ENCODE measurements at places on chromosomes 11 and 22. TPM values are rescaled to one million over a fixed set of nuclear protein-coding genes. Genes with fewer than 3 reads are reported as not detected.

DNA sequence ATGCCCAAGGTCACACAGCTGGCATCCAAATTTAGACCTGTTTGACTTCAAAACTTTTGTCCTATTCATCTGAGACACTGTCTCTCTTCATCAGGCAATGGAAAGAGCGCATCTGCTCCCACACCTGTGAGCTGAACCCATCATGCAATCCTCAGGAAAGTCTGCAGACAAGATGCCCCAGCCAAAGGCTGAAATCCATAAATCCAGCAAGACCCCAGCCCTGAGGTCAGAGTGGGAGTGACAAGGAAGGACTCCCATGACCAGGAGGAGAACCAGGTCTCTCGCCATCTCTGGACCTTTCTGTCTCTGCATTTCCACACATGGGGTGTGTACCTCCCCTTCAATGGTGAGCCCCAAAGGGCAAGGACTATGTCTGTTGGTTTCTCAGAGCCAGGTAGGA, 83.6 kb upstream of the HMGXB4 start:
- no peak for DNase-seq

DNA sequence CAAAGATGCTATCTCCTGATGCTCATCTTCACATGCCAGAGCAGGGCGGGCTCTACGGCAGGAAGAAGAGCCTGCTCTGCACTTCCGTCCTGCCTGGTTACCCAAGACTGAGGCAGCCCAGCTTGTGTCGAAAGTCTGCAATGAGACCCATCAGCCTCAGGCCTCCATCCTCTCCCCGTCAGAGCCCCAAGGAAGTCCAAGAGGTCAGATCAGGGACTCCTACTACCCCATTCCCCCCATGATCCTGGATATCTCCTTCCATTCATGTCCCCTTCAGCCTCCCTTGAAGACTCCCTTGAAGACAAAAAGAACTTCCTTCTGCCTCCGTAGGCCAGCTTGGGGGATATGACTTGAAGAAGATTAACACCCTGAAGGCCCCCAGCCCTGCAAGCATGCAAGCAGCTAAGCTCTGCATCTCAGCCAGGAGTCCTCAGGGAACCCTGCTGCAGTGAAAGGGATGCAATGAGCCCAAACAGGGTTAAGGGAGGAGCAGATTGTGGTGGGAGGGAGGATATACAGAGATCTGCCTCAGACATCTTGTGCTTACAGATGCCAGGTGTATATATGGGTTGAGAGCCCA, 85.6 kb downstream of the TRIM29 start:
- no peak for DNase-seq

DNA sequence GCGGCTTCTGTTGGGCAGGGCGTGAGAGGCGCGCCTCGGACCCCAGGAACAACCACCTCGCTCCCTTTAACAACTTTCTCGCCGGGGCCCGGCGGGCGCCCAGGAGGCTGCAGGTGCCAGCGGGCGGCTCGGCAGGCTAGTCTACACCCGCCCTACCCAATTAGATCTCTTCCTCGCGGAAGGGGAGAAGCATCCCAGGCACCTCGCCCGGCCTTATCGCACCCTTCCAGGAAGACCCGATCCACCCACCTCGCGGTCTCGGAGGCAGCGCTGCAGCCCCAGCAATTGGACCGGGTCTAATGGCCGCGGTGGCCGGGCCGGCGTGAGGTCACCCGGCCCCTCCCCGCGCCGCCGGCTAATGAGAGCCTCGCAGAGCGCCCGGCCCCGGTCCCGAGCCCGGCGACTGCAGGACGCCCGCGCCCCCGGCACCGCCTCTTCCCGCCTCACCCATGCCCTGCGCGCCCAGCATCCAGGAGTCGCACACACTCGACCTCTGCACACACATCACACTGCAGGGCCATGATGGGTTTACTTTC, at the start of gene PLAAT3:
Gene PLAAT3 (minus strand): TSS at position 298 of the 536 bp plus-strand sequence. CDS start 419 bp downstream, outside the sequence.
- peak; percentile 76 for DNase-seq

GRCh38 chr11:118996926-118997626, 862 bp upstream of the CENATAC start:
- DNase-seq: no peak

DNA sequence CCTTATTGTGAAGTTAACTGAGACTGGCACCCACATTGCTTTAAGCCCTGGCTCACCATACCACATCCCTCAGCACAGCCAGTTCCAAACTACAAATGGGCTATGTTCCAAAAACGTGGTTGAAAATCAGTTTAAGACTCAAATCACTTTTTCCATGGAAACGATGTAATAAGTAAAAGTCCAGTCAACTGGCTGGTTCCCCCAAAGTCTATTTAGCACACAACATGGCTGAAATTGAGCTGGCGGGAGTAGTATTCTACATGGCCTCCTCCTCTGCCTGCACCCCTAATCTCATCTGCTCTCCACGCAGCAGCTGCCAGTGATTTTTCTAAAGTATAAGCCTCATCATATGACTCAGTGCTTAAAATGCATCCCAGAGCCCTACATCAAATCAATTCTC, 40.9 kb upstream of the BIRC3 start:
- no peak for DNase-seq

DNA sequence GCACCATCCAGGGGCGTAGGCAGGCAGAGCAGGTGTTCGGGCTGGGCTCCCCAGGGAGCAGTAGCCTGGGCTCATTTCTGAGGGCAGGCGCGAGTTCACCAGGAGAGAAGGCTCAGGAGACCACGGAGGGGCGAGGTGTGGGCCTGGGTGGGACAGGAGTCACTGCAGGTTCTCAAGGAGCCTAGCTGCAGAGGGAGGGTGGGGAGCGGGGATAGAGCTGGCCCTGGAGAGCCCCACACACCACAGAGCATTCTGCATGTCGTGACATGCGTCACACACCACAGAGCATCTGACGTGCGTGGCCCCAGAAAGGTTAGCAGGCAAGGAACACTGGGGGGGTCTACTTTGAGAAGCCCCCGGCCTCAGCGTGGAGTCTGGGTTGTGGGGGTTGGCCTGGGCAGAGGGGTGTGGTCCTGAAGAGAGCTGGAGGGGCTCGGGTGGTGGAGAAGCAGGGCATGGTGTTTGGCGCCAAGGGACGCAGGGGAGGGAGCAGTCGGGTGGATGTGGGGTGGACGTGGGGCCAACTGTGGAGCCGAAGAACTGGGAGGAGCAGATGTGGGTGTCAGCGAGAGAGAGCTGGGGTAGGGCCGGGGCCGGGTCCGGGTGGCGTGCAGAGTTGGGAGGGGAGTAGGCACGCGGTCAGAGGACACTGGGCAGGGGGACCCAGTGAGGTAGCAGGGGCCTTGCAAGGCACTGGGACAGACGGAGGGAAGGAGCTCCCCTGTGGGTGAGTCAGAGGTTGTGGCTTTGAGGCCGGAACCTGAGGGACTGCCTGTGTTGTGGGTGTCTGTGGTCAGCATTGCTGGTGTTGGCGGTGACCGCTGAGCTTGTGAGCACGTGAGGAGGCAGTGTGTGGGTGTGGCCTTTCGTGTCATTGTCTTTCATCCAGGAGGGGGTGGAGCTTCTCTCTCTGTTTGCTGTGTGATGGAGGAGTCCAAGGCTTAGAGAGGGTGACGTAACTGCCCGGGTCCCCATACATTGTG, 25.5 kb downstream of the CTTN start:
- DNase-seq: no peak

DNA sequence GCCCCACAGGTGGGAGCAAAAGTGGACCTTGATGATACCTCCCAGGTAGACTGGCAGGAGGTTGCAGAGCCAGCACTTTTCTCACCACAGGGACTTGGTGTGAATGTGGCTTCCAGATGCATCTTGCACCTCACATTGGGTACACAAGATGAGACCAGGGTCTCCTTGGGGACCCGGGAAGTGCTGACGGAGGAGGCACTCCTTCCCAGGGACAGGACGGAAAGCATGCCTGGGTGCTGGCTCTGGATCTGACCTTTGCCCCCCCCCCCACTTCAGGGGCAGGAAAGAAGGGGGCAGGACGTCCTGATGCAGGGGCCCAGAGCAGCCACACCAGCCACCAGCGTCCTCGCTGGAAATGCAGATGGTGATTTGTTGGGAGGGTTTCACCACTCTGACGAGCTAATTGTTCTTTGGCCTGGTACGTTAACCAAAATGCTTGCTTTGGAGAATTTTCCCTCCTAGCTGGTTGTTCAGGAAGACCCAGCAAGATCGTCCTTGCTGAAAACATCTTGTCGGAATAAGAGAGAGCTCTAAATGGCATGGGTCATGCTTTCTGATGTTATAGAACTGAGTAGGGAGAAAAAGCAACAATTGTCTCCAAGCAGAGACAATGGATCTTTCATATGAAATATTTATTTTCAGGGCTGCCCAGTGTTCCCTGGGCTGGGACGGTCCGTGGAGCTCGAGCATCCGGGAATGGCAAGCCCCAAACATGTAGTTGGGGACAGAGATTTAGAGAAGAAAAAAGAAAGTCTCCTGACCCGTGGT, 74.4 kb upstream of the PPARA start:
- peak; percentile 57 for DNase-seq

DNA sequence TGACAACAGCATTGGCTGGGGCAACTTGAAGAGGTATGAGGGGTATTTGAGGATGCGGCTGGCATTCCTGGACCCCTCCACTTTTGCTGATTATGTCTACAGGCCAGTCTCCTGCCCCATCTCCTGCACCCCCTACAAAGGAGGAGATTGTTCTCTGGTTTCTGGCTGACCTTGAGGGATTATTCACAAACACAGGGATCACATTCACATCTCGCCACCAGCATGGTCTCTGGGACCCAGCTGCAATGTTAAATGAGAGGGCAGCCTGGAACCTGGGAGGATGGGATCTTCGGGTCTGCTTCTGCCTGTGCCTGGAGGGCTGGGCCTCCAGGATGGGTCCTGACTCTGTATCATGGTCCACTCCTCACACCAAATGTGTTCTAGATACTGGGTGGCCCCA, 32.8 kb upstream of the MYEOV start:
- DNase-seq: no peak

DNA sequence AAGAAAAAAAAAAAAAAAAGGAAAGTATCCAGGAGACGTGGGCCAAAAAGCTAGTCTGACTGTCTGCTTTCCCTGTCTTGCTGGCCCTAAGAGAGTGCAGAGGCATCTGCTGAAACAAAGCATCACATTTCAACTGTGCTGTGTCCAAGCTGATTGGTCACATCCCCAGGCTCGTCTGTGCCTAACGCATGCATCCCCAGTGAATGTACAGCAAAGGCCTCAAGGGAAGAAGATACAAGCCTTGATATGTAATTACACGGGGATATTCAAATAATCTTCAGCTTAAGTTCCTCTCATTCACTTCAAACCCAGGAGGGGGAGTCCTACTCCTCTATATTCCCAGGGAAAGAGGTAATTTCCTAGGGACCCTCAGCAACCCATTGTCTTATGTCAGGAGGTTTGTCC, 5.4 kb upstream of the SORL1 start:
- no peak for DNase-seq

Gene XKR3
- not detected for total RNA-seq

Gene TBX10
- total RNA-seq: 0.24 TPM

Gene HTR3A
- total RNA-seq: 0.49 TPM

Gene BARX2
- 9.2 TPM for total RNA-seq

Gene APOBEC3G
- total RNA-seq: 0.94 TPM
